ENCODE measurements at places on chromosomes 11 and 22.

GRCh38 chr11:119728211-119728626 is 781 bp downstream of the NECTIN1 start:
- no peak for DNase-seq

GRCh38 chr22:38799265-38800002 is 5.5 kb upstream of the DNAL4 start:
- DNase-seq = no peak

DNA sequence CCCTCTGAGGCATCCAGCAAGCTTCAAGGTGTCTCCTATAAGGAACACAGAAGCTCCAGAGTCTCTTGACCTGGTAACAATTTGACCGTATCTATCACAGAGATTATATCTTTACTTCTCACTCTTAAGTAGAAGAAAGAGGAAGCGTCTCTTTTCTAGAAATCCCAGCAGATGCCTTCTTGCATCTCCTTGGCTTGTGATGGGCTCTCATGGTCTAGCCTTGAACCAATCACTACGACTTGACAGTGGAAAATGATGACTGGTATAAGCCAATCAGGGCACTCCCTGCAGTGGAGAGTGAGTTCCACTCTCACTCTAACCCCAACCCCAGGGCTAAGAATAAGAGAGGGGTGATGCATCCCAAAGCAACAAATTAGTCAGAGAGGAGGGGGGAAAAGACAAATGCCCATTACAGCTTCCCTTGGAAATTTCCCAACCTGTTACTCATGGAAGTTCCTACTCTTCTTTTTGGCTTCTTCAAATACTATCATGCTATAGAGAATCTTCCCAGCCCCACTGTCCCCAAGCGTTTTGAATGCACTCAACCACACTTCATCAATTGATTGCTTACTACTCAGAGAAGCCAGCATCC is 293.5 kb downstream of the MN1 start:
- no peak for DNase-seq

GRCh38 chr11:120563703-120564572 is 52.4 kb downstream of the GRIK4 start:
- no peak for DNase-seq

DNA sequence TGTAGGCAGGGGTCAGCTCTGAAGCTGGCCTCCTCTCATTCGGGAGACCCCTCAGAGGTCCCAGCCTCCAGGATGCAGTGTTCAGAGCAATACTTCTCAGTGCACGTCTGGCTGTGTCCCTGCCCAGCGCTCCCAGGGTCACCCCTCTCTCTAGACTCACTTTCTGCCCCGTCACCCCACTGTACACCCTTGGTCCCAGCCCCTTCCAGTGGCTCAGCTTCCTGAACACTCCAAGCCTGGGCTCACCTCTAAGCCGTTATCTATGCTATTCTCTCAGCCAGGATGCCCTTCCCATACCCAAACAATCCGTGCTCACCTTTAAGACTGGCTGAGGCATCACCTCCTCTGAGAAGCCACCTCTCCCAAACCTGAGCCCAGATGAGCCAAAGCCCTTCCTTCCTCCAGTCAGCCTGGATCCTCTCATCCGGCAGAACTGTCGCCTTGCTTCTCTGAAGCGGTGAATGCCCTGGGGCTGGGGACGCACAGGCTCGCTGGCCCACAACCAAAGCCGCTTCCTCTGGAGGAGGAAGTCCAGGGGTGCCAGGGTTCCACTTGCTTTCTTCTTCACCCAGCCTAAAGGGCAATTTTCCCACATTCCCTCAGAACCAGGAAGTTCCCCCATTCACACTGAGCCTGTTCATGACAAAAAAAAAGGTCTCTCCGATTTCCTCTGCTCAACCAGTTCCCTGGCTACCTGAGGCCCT is 13.7 kb upstream of the CDKN1C start:
- no peak for DNase-seq

- DNase-seq = no peak
Observed at GRCh38 chr11:17989306-17989705, 23.5 kb downstream of the SERGEF start.

- no peak for DNase-seq
Observed at GRCh38 chr11:85758480-85759039, 52.4 kb downstream of the SYTL2 start.

DNA sequence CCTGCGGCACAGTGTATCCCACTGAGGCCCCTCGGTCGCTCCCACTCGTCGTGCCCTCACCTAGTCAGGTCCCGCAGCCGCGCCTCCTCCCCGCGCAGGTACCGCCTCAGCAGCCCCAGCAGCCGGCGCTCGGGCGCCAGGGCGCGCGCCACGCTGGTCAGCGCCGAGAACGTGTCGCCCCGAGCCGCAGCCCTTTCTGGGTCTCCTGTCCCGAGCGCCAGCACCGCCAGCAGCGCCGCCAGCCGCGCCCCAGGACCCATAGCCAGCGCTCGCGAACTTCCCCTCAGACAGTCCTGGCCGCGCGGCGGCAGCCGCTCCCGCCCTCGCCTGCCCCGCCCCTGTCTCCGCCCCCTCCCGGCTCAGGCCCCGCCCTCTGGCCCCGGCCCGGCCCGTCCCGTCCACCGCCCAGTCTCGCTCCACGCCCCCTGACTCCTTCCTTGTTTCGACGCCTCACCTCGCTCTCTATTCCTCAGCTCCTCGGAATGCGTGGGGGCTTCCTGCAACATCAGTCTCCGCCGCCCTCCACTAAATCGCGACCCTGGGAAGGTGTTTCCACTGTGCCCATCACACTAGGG is at the start of gene P4HA3:
P4HA3 (minus strand) TSS at position 289 of the 575 bp plus-strand sequence; CDS start at position 260, 29 bp downstream.
- DNase-seq = peak; percentile 27

DNA sequence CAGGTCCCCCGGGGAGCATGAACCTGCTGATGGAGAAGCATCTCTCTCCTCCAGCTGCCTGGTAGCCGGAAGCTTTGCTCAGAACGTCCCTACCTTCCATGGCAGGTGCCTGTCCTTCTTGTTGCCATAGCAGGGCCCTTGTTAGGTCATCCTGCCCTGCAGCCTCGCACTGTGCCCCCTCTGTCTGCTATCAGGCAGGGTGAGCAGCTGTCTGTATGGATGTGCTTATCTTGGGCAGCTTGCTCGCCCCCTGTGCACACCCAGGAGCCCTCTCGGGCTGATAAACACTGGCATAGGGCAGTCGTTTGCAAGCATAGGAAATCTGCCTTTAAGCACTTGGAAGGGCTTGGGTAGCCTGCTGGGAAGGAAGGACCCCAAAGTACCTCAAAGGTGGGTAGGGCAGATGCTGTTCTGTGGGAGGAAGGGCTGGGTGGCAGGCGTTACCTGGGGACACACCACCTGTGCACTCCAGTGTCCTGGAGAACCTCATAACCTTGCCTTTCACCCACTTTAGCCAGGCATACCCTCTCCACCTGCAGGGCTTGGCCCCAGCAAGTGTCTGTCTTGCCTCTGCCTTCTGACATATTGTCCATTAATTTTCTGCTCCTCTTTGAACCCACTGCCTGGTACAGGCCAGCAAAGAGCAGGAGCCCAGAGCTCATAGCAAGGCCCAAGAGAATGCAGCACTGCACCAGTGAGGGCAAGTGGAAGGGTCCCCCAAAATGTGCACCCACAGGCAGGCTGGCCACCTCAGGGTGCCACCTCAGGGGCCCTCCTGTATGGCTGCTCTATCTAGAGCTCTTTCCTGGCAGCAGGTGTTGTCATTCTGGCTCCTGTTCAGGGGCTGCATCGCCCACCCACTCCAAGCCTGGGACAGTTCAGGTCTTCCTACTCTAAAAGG is 8.0 kb upstream of the COMT start:
- DNase-seq = no peak

- no peak for DNase-seq
Observed at GRCh38 chr22:36386900-36387708, 663 bp downstream of the MYH9 start.

DNA sequence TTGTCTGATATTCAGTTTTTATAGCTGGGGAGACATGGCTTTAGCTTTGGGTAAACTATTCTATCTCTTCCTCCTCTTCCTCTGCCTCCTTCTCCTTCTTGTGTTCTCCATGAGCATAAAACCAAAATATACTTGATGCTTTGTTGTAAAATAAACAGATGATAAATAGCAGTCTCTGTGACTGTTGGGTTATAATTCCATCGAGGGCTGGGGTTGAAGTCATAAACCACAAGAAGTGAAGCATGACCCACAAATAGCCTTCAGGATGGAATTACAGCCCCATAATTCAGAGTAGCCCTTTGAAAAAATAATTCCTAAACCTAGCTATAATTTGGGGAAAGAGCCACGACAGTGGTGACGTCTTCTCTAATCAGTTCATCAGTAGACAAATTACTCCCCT is 177.7 kb downstream of the SNX19 start:
- DNase-seq = no peak

DNA sequence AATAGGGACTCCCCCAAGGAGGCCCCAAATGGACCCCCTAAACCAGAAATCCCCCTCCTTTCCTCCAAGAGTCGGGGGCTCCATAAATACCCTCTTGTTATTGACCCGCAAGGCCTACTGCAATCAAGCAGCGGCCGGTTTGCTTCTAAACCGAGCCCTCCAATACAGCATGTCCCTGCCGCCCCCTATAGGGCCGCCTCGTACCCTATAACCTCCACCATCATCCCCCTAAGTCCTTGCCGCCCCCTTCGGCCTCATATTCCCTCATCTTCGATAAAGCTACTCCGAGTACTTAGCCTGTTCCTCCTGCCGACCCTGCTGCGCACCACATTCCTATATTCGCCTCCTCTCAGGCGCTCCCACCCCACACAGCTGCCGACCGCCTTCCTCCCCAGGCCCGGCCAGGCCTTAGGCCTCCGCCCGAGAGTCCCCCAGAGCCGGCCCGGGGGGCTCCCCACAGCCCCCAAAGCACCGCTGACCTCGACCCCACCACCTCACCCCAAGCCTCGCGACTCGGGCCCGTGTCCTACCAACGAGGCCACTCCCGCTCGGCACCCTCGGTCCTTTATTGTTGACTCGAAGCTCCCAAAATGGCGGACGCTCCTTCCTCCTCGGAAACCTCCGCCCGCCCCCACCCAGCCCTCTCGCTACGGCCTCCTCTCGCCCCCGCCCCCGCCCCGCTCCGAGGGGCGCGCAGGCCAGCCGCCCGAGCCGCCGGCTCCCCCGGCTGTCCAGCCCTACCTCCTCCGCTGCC is 430 bp downstream of the DDX6 start:
- peak; percentile 55 for DNase-seq

GRCh38 chr11:65204646-65205601 is 23.2 kb downstream of the CAPN1 start:
- peak; percentile 38 for DNase-seq

GRCh38 chr11:116687458-116688201 is 85.2 kb downstream of the BUD13 start:
- no peak for DNase-seq

- no peak for DNase-seq
Observed at GRCh38 chr11:84003181-84003580, 717.0 kb upstream of the CCDC90B start.

GRCh38 chr11:921921-922678 is 3.6 kb upstream of the AP2A2 start:
- DNase-seq = no peak

DNA sequence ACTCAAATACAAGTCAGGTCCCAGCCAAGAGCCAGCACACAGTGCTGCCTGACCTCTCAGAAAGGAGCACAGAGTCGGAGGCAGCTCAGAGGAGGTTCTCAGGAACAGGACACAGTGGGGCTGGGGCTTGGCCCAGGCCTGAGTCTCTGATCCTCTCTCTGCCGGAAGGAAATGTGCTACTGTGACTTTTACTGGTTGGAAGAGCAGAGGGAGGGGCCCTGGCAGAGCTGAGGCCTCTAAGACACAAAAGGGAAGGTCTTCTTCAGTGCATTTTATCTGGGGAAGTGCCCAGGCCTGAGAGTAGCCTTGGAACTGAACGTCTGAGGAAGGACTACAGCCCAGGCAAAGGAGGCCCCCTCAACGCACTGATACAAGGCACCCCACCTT is 16.2 kb upstream of the CASTOR1 start:
- peak; percentile 58 for DNase-seq

DNA sequence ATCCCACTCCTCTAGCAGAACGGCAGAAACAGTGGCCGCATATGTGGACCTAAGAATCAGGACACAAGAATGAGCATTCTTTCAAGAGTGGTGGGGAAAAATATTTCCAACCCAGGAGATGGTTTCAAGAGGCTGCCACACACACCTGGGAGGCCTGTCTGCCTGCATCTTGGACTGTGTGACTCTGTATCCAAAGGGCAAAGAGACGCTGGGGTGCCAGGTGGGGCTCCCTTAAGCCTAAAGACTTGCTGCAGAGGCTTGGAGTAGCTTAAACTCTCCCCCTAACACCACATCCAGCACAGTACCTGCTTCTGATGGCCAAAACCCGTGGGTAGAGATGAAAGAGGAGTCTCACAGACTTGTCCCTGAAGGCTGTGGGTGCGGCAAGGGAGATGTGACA is 3.5 kb downstream of the CXCR5 start:
- DNase-seq = no peak

GRCh38 chr11:64124147-64124546 is 41.8 kb downstream of the MACROD1 start:
- no peak for DNase-seq

DNA sequence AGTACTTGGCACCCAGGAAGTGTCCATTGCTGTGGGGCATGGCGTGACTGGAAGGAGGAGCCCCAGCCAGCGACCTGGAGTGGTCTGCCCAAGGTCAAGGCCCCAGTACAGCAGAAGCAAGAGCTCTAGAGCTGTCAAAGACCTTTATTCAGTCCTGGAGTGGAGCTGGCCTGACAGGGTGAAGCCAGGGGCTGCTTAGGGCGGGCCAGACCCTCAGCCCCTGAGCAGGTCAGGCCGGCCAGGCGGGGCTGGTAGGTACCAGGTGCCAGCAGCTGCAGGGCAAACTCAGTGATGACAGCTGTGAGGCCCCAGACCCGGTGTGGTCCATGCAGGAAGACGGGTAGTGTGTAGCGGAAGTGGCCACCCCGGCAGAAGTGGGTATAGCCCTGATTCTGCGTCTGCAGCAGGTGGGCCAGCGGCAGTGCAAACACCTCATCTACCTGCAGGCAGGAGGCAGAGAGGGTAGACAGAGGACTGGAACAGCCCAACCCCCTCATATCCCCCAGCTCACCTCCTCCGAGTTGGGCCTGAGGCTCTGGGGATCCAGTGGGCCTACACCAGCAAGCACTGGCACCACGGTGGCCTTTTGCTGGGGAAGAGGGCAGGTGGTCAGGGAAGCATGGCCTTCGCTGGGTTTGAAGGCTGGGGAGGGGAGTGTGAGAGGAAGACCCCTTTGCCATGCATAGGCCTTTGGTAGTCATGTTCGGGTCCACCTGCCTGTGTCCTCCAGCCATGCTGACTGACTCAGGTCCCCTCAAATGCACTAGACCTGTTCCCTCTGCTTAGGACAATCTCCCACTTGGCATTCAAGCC is 1.7 kb downstream of the NUDT8 start:
- no peak for DNase-seq
